ENCODE measurements at places on chromosomes 3 and 15. TPM values are rescaled to one million over a fixed set of nuclear protein-coding genes. Genes with fewer than 3 reads are reported as not detected.

FRMD5 gene
- 16.5 TPM for total RNA-seq

ZMYND10 gene
- 0.88 TPM for total RNA-seq

WDR5B gene
- total RNA-seq: 6.5 TPM

SUCNR1 gene
- total RNA-seq: not detected

DCLK3 gene
- total RNA-seq: not detected

GOLGA8B gene
- total RNA-seq: 41.1 TPM

PATL2 gene
- 0.30 TPM for total RNA-seq

IL20RB gene
- 0.59 TPM for total RNA-seq

AHSG gene
- total RNA-seq: under 0.01 TPM

MED12L gene
- total RNA-seq: 0.89 TPM

GOLGA6B gene
- not detected for total RNA-seq

ATP13A5 gene
- not detected for total RNA-seq

TRPC1 gene
- total RNA-seq: 35.5 TPM

CLDN1 gene
- total RNA-seq: 10.4 TPM

SI gene
- total RNA-seq: not detected

COL6A6 gene
- 0.30 TPM for total RNA-seq

KBTBD13 gene
- not detected for total RNA-seq

KCNAB1 gene
- 3.5 TPM for total RNA-seq

NSUN3 gene
- total RNA-seq: 11.2 TPM

CHRNA7 gene
- total RNA-seq: not detected

SERPINI2 gene
- total RNA-seq: not detected

SLC51A gene
- total RNA-seq: not detected

COLQ gene
- total RNA-seq: 0.23 TPM

MORC1 gene
- not detected for total RNA-seq

CPB1 gene
- not detected for total RNA-seq

GPR27 gene
- total RNA-seq: not detected

Measured in smooth muscle cell of the umbilical artery (primary cell).